Activated naive CD4-positive, alpha-beta T cell treated with anti-CD3 and anti-CD28 coated beads, Interleukin-2, amount 10 ng/mL, durations not matched to agents 5 hours and 36 hours (primary cell): ENCODE measurements at places on chromosomes 16 and 17. TPM values are rescaled to one million over a fixed set of nuclear protein-coding genes. Genes with fewer than 3 reads are reported as not detected.

The CRYBA1 gene
- total RNA-seq = not detected

The TMEM114 gene
- not detected for total RNA-seq

The PYY gene
- not detected for total RNA-seq

The PTX4 gene
- not detected for total RNA-seq

The KCNG4 gene
- total RNA-seq = not detected

The CCL8 gene
- not detected for total RNA-seq

The ICAM2 gene
- 133 TPM for total RNA-seq

The SSTR5 gene
- not detected for total RNA-seq

The KCTD19 gene
- not detected for total RNA-seq

The HSPB9 gene
- total RNA-seq = not detected

The SLC52A1 gene
- 0.58 TPM for total RNA-seq

The PRR29 gene
- total RNA-seq = 1.5 TPM

The ETV4 gene
- 2.1 TPM for total RNA-seq

The DPEP3 gene
- not detected for total RNA-seq

The CIBAR2 gene
- not detected for total RNA-seq

The KRT20 gene
- total RNA-seq = not detected

The CD79B gene
- total RNA-seq = 38.2 TPM

The NXPH3 gene
- total RNA-seq = not detected

The CES3 gene
- 4.8 TPM for total RNA-seq

The B3GNT9 gene
- total RNA-seq = 12.6 TPM

The OTOP3 gene
- not detected for total RNA-seq

The NECAB2 gene
- not detected for total RNA-seq

The GP1BA gene
- total RNA-seq = not detected

The KCNH6 gene
- total RNA-seq = not detected

The CMTM1 gene
- total RNA-seq = 11.7 TPM

The TBC1D3C gene
- total RNA-seq = not detected

The SDR42E1 gene
- total RNA-seq = 9.7 TPM

The VAT1L gene
- not detected for total RNA-seq

The CDR2L gene
- total RNA-seq = 0.41 TPM

The SLC5A10 gene
- not detected for total RNA-seq

The KRT16 gene
- total RNA-seq = not detected

The TMED6 gene
- 2.9 TPM for total RNA-seq

The BBS2 gene
- 21.7 TPM for total RNA-seq
